ENCODE measurements at places on chromosomes 6 and 20.

DNA sequence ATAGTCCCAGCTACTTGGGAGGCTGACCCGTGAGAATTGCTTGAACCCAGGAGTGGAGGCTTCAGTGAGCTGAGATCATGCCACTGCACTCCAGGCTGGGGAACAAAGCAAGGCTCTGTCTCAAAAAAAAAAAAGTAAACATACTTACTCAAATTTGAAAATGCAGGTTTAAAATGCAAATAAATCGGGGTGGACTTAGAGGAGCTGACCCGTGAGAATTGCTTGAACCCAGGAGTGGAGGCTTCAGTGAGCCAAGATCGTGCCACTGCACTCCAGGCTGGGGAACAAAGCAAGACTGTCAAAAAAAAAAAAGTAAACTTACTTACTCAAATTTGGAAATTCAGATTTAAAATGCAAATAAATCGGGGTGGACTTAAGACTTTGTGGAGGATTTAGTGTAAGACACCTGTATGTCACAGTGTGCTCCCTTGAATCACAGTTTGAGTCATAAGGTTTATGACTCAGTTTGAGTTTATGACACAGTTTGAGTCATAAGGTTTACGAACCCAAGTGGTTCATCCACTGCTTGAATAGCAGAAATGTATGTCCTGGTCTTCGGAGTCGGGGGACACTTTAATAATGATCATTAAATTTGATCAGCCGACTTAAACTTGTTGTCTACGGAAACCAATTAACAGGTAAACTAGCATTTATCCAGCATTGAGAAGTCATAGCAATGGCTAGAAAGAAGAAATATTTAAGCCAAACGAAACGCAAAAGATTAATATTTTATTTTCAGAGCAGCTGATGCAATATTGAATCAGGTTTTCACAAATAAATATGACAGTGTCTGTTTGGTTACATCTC is 6.8 kb upstream of the MRPS10 start:
- peaks cover 44% of the 10 kb centered on the region for H3K4me1 ChIP-seq
- peak; percentile 93 for DNase-seq
- H3K4me3 ChIP-seq, result peak overlapping the region; percentile 73
- no peaks in the 10 kb centered on the region for H3K27me3 ChIP-seq
- peaks cover 24% of the 10 kb centered on the region for H3K36me3 ChIP-seq

DNA sequence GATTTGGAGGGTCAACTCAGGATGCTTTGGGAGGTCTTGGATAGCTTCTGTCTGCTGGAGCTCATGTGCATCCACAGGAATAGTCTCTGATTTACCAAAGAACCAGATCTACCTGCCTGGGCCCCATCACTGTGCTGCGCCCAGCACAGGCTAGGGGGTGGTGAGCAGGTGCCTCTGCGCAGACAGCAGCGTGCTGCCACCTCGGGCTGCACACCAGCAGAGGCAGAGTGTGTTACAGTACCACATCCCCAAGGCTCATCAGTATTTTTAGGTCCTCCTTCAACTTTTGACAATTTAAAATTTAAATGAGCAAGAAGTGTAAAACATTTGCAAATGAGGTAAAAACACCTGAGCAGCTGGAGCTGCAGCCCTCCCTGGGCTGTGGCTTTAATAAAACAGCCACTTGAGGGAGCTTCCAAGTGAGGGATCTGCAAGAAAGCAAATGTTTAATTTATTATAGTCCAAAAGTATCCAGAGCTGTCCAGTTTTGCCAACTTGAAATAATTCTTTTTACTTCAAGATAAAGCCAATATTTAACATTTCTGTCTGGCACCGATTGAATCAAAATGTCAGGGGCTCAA is 324.9 kb downstream of the ZFAND3 start:
- H3K27me3 ChIP-seq, result no peaks in the 10 kb centered on the region
- H3K36me3 ChIP-seq, result peaks cover 21% of the 10 kb centered on the region
- peaks cover 13% of the 10 kb centered on the region for H3K4me1 ChIP-seq
- DNase-seq, result no peak

DNA sequence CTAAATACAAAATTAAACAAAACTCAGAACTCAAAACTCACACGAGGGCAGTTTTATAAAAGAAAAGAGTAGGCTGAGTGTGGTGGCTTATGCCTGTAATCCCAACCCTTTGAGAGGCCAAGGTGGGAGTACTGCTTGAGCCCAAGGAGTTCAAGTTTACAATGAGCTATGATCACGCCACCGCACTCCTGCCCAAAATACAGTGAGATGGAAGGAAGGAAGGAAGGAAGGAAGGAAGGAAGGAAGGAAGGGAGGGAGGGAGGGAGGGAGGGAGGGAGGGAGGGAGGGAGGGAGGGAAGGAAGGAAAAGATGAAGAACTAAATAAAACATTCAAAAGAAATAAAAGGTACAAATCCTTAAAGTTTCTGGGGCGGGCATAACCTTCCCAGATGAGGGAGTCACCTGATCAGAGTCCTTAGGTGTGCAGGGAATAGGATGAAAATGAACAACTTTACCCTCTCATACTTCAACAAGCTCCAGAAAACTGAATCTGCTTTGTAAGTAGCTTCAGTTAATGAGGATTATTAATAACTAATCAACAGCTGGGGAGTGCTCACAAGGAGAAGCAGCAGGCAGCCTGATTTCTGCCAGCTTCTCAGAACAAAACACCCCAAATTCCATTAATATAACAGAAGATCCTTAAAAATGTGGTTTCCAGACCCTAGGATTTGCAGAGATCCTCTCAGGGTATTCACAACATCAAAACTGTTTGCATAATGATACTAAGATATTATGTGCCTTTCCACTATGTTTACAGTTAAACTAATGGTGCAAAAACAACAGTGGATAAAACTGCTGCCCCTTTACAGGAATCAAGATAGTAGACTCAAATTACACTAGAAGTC is 21.8 kb downstream of the LMBRD1 start:
- no peak overlapping the region for H3K27ac ChIP-seq
- no peak for DNase-seq
- H3K36me3 ChIP-seq, result peaks cover 4% of the 10 kb centered on the region
- H3K27me3 ChIP-seq, result no peaks in the 10 kb centered on the region
- H3K4me1 ChIP-seq, result no peaks in the 10 kb centered on the region

DNA sequence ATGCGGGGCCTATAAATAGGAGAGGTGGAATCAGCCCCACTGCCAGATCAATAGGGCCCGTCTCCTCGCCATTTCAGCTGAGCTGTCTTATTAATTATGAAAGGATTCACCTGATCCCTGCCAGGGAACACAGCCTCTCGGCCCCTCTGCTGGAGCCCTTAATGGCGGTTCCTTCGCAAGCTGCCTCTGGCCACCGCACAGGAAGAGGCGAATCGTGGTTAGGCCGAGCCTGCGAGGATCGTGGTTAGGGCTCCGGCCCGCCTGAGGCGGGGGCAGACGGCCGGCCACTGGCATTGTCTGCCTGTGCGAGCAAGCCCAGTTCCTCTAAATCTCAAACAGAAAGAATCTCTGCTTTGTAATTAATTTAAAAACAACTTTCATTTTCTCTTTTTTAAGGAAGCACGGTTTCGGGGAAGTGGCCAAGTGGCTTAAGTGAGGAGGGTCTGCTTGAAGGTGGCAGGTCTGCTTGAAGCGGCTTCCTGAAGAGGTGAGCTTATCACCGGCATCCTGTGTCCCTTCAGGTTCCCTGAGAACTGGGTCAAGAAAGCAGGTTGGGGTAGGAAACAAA is 9.2 kb downstream of the NRN1 start:
- no peak for DNase-seq
- no peaks in the 10 kb centered on the region for H3K36me3 ChIP-seq
- H3K27ac ChIP-seq, result no peak overlapping the region

Measured in MCF 10A (cell line).